NCI-H2171 (cell line): ENCODE measurements at places on chromosomes 11 and 22.

DNA sequence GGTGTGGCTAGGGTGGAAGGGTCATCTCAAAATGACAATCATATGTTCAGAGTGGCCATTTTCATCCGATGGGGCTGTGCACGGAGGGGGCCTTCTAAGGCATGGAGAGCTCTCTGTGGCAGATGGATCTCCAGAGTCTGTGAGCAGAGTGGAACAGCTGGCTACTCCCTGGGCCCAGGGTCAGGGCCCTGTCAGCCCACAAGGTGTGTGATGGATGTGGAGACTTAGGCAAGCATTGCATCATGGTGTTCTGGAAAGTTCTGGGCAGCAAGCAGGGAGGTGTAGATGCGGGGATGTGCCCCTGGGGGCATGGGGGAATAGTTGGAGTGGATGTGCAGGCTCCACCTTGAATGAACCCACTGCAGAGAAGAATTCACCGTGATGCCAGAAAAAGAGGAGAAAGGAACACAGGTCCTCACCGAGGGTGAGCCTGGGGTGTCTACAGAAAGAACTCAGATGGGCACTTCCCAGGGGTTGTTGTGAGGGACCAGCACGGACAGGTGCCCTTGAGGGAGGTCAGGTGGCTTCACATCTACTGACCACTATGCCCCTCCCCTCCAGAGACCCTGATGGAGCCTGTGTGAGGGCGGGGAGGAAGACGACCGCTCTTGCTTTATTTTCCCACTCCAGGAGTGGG is 51.1 kb downstream of the CHRDL2 start:
- no peak for DNase-seq

DNA sequence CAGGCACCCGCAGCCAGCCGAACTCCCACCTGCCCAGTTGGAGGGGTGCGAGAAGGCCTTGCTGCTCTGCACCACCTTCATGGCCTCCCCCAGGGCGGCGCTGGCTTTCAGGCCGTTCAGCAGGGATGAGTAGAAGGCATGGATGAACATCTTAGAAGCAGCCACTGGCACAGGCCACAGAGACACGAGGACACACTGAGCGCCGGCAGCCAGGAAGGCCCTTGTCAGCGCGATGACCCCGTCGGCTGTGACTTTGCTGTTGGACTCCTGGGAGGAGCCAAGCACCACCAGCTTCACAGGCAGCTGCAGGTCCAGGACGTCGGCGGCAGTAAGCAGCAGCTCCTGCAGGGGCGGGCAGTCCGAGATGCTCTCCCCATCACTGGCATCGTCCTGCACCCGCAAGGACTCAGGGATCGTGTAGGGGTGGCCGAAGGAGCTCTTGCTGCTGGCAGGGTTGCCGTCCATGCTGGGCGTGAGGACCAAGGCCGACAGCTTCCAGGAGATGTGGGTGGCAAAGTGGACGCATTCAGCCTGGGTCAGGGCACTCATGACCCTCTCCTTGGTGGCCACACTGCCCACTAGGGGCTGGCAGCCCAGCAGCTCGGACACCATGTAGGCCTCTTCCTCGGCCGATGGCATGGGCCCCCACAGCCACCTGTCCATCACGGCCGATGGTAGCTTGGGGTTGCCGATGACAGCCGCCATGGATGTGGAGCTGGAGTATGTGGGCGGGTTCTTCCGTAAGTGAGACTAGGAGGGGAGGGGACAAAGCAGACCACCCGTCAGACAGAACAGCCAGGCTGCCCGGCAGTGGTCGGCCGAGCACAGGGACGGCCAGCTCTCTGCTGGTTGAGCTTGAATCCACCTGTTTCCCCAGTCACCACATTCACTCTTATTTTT is 79.7 kb upstream of the PITPNB start:
- no peak for DNase-seq

GRCh38 chr11:125773516-125773915 is 5.1 kb downstream of the PATE2 start:
- no peak for DNase-seq

DNA sequence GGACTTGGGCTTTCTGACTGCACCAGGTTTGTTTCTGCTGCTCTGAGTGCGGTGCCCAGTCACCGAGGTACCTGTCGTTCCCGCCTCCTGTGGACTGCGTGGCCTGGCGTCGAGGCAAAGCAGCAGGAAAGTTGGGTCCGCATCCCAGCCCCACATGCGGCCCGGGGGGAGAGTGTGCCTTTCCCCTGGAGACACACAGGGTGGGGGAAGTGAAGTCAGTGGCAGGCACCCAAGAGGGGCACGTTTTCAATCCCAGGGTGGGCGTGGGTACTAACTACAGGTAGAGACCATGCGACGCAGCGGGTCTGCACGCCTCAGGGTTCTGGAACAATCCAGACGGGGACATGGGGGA is 25.3 kb upstream of the GRAMD4 start:
- no peak for DNase-seq

DNA sequence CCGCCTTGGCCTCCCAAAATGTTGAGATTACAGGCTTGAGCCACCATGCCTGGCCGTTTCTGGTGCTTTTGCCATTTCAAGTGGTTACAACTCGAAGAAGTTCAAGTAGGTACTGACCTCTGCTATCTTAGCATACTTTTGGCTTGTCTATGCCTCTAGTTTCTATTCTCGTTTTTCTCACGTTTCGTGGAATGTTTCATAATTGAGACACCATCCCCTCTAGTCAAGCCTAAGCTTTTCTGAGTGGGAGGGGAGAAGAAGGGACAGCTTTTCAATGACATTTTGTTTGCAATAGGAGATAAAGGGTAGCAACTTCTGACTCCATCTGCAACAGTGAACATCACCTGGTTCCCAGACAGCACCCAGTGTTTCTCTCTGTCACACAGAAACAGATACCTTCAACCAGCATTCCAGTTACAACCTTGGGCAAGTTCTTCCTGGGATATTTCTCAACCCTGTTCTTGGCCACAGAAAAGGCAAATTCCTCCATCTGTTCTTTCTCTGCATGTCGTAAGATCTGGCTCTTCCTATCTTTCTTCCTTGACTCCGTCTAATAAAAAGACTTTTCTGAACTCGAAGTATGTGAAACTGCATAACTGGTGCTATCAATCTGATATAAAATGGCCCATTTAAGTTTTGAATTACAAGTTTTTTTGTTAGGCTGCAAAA is 25.5 kb downstream of the DDI1 start:
- DNase-seq: no peak
